Hypothalamus (tissue), 51 donors: ENCODE measurements at places on chromosomes 5 and 9.

DNA sequence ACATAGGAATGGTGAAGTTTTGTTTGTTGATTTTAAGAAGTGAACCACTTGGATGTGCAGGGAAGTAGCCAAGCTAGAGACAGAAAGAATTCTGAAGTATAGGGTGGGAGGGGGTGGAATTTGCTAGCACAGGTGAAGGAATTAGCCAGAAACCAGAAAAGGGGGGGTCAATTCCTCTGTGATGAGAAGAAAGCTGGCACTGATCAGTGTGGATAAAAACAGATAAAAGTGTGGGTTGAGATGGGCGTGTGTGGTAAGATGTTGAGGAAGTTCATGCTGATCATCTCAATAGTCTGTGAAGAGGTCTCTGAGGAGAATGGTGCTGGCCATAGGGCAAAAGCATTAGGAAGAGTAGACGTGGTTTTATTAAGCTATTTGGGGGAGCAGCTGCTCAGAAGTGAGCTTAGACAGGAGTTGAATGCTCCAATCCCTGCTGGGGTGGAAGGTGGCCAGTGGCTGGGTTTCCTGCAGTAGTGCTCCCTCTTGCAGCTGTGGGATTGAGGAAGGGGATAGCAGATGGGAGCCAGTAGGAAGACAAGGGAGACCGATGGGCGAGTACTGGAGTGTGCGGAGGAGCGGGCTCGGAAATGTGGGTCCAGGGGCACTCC is 88.7 kb upstream of the ELL2 start:
- DNase-seq, result no peak

DNA sequence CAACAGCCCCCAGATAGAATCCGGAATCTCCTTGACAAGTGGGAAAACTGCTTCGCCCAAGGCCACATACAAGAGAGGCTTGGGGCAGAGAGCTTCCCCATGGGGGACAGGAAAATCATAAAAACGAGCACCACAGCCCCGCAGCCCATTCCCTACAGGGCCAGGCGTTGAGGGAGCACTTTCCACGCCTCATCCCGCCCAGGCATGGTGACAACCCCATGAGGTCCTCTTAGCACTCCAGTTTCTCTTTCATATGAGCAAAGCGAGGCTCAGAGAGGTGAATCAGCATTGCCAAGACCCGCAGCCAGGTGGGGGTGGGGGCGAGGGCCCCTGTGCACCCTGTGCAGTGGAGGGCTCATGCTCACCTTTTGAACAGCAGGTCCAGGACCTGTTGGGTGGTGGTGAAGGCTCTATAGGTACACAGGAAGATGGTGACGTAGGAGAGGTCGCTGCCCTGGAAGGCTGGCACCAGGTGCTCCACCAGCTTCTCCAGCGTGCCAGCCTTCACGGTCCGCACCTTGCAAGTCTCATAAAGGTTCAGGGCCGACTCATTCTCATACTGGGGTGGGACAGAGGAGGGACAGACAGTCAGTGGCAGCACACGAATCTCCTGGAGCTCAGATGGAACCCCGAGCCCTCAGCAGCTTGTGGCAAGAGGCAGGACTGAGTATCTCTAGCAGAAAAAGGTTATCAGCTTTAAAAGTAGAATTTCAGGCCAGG is 10.9 kb downstream of the RALGDS start:
- no peak for DNase-seq

DNA sequence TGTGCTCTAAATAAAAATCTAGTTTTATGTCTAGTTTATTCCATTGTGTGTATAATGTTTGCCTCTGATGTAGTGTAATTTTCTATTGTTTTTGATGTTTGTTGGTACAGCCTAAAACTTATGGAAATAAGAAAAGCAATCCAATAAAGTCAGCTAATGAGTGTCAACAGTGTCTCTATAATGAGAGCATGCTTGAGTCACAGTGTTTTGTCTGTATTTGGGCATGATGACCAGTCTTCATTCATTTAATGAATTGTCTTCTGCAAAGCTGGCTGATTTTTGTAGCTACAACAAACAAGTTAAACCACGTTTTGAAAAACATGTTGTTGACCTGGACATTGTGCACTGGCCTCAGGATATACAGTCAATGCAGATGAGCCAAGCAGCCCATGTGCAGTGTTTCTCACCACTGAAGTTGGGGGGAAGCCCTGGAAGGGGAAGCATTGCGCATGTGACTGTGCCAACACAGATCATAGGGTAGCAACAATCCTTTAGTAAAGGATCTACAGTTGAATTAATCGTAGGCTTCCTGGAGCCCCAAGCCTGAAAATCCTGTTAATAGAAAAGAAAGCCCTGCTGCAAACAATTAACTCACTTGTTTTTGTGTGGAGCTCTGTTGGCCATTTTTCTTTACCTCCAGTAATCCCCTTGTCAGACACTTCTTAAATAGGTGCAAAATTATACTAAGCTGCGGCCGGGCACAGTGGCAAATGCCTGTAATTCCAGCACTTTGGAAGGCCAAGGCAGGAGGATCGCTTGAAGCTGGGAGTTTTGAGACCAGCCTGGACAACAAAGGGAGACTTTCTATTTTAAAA is 88.0 kb downstream of the INIP start:
- no peak for DNase-seq

DNA sequence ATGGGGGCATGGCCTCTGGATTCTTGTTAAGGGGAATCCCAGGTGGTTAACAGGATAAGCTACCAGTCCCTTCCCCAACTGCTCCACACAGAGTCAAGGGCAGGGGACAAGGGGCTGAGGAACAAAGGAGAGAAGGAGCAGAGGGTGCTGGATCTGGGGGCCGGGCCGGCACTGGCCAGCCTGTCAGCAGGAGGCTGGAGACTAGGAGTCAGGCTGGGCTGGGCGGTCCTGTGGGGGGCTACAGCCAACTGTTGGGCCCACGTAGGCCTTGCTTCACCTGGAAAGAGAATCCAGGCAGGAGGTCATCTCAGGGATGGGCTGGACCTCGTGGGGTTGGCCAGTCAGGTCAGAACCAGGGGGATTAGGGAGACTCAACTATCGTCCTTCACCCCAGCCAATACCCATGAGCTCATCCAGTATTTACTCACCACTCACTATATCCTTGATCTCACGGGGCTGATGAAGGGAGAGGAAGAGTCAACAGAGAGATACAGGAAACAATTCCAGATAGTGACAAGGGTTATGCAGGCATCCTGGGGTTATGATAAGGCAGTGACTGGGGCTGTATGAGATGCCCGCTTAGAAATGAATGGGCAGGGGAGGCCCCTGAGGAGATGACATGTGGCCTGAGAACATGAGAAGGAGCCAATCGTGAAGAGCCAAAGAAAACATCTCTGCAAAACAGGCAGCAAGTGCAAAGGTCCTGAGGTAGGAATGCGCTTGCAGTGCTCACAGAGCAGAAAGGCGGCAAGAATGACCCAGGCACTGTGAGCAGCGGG is 47.9 kb upstream of the SLC25A51 start:
- DNase-seq, result no peak

GRCh38 chr5:81182396-81183390 is 50.4 kb upstream of the CKMT2 start:
- no peak for DNase-seq

DNA sequence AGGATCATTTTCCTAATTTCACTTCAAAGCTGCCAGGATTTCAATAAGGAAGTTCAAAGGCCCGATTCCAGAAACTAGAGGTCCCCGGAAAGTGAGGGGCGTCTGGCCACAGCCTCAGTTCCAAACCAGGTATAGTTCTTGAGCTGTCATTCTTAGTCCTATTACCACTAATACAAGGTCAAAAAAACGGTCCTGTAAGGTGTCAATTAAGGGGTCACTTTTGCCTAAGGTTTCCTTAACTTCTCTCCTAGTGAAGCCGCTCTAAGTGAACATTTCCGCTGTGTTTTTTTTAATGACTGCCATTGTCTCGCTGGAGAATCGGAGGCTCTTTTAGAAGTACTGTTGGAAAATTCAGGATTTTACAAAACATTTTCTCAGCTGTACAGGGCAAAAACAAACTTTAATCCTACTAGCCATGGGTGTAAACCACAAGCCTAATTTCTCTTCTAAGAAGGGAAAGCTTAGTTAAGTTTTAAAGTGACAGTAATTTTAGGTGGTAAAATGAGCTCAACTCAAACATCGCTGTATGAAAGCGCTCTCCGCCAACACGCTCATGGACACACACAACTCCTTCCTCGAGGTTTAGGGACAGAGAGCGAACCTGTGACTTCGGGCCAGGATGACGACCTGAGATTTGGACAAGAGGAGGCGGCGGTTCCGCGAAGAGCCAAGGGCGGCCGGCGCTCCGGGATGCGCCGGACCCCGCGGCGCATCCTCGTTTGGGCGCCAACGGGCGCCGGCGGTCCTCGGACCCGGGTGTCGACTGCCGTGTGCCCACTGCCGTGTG is 76.7 kb upstream of the IFNE start:
- no peak for DNase-seq

- no peak for DNase-seq
These were observed 52.8 kb upstream of the SLC44A1 start for GRCh38 chr9:105191508-105192121.

GRCh38 chr5:176873541-176874172 is 25.5 kb downstream of the HK3 start:
- no peak for DNase-seq

DNA sequence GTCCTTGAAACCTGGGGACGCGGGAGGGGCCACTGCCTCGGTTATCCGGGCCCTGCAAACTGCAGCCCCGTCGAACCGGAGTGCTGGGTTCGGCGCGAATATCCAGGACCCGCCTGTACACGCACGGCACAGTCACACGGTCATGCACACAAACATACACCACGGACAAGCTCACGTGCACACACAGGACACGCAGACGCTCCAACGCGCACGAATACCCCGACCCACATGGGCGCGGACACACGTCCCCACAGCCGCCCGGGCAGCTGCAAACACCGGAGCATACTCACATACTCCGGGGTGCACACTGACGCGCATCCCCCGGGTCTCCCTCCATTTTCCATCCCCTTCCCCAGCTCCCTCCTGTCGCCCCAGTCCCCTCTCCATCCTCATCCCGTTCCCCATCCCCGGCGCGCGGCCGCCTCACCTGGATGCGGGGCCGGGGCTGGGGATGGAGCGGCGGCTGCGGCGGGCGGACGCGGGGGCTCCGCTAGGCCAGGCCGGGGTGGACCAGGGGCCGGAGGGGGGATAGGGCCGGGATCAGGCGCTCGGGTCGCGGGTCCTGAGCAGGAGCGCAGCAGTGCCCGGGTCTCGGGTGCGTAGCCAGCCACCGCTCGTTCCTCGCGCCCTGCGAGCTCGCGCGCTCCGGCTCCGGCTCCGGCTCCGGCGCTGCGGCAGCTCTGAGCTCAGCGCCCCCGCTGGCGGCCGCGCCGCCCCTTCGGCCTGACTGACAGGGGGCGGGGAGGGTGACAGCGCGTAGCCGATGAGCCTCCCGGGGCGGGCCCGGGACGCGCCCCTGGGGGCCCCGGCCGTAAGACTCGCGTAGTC is at the start of the genes EIF4E1B and SNCB:
Gene EIF4E1B (plus strand): TSS at position 823 of the 828 bp plus-strand sequence. CDS start 12,113 bp downstream, outside the sequence.
Gene SNCB (minus strand): TSS at position 682 of the 828 bp plus-strand sequence. CDS start 880 bp downstream, outside the sequence.
- peak; percentile 37 for DNase-seq

DNA sequence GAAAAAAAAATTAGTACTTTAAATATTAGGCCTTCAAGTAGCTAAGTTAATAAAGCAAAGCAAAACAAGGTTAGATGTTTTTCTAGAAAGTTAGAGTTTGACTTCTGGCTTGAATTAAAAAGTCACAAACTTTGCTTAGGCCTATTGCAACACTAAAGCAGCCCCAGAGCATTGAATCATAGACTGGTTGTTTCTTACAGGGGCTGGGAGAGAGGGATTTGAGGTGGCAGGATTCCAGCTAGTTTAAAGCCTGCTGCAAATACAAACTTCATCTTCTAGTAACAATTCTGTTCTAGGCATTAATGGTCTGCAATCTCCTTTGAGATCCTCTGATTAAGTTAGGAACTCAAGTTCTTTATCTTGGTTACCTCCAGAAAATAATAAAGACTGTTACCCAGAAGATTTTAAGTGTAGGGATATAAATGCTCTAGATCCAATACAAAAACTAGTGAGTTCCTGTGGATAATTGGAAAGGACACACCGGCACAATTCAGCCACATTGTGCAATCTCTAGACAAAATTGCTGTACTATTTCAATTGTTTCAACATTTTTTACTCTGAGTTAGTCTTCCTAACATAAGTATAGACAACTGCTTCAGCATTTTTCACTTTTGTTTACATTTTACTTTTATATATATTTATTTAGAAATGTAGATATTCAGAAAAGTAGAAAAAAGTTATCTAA is 12.6 kb downstream of the OR13C5 start:
- DNase-seq, result no peak

- no peak for DNase-seq
These were observed 99.8 kb upstream of the KLF9 start for GRCh38 chr9:70514273-70514672.

DNA sequence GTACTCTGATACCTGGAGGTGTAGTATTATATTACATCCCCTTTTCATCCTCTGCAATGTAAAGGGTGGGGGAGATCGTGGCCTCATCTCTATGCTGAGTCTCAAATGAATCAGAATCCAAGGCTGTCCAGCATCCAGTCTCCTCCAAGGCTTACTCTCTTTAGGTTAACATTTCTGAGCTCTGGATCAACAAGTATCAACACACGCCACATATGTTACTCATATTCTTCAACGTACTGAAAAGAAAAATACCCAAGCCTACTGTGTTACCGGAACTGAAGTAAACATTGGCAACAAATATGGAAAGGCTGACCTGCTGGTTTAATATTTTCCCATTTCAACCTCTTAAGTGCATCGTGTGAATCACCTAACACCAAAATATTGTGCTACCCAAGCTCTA is 241.8 kb downstream of the GAS1 start:
- DNase-seq, result no peak

GRCh38 chr5:120304663-120305062 is 159.4 kb upstream of the PRR16 start:
- DNase-seq, result no peak

- DNase-seq, result no peak
These were observed 776 bp downstream of the APBA1 start for GRCh38 chr9:69671311-69671878.

DNA sequence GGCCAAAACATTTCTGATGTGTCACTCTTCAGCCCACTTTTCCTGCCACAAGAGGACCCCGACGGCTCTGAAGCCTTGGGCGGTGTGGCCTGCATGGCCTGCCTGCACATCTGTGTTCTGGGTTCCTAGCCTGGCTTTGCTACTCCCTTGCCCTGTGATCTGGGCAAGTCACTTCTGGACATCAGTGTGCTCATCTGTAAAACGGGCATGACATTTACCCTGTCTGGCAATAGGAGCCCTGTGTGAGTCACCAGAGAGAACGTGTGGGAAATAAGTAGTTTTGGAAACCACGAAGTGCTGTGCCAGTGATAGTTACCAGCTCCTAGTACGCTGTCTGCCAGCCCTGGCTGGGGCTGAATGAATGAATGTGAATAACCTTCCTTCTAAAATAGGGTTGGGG is 90.8 kb downstream of the MACROH2A1 start:
- DNase-seq, result no peak
